NCI-H1105 treated with DMSO at 0.1 percent for 48 hours (cell line): ENCODE measurements at places on chromosomes 12 and 14.
A peak's percentile ranks its signal among the peaks of the same experiment; 100 is the strongest.

DNA sequence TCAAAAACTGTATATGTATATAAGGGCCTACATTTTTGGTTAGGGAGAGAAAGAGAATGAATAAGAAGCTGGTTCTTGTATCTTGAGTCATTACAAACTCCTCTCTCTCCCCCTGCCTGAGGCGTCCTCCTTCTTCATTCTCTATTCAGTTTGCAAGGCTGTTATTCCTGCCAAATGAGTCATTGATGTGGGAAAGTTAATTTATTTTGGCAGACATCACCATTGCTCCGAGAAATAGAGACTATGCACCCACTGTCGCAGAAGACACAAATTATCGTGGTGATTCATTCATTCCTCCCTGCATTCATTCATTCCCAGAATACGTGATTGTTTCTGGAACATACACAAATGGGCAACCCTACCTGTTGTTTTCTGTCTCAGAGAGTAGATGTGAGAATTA is 112.5 kb upstream of the MED13L start:
- DNase-seq = no peak

GRCh38 chr12:66331814-66332213 is 29.5 kb downstream of the HELB start:
- no peak for DNase-seq

DNA sequence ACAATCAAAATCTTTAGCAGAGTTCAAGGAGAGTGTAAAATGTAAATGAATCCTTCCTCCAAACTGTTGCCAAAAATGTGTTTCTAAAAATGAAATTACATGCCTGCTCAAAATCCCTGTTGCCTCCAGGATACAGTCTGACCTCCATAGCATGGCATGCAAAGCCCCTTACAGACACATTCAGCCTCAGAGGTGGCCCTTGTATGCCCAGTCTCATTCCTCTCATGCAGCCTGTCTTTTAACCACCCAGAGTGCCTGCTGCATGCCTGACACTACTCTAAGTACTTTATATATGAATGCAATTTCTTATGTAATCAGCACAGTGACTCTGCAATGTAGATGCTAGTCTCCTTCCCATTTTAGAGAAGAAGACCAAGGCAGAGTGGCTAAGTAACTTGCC is 24.4 kb upstream of the PTPRQ start:
- DNase-seq = no peak

DNA sequence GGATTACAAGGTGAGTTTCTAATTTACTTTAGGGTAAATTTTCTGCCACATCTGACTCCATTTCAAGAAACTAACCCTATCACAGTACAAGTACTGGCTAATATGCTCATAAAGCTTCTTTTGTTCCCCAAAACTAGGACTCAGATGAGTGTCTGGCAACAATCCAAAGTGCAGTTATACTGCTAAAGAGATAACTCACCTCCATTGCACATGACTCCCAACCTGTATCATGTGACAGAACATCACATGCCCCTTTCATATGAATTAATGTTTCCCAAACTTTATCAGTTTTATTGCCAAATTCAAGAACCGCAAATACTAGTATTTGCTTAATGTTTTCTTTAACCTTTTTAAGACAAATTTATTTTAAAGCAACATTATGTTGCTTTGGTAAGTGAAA is 3.9 kb upstream of the PPP1R12A start:
- DNase-seq = peak; percentile 36
